ENCODE measurements at places on chromosomes 13 and 19.

GRCh38 chr13:80312012-80312704, 28.8 kb downstream of the SPRY2 start:
- no peak for DNase-seq

- no peak for DNase-seq
Observed at GRCh38 chr13:76875271-76875815, 10.9 kb downstream of the KCTD12 start.

DNA sequence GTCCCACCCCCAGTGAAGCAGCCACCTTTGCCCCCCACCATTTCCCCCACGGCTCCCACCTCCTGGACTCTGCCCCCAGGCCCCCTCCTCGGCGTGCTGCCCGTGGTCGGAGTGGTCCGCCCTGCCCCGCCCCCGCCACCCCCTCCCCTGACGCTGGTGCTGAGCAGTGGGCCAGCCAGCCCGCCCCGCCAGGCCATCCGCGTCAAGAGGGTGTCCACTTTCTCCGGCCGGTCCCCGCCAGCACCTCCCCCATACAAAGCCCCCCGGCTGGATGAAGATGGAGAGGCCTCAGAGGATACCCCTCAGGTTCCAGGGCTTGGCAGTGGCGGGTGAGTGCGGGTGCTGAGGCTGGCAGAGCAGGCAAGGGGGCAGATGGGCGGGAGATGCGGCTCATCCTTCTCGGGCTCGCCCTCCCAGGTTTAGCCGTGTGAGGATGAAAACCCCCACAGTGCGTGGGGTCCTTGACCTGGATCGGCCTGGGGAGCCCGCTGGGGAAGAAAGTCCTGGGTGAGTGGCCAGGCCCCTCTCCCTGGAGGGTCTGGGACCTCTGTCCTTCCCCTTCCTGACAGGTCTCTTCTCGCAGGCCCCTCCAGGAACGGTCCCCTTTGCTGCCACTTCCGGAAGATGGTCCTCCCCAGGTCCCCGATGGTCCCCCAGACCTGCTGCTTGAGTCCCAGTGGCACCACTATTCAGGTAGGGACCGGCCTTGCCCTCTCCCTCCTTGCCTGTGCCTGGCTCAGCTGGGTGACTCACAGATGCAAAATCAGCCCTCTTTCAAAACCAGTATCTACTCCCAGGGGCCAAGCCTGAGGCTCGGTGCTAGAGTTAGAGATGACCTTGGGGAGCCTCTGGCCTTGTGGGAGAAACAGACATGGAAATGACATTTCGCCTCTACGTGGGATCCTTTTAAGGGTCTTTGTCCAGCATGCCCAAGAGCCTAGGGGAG, 8.8 kb downstream of the IGFLR1 start:
- no peak for DNase-seq

DNA sequence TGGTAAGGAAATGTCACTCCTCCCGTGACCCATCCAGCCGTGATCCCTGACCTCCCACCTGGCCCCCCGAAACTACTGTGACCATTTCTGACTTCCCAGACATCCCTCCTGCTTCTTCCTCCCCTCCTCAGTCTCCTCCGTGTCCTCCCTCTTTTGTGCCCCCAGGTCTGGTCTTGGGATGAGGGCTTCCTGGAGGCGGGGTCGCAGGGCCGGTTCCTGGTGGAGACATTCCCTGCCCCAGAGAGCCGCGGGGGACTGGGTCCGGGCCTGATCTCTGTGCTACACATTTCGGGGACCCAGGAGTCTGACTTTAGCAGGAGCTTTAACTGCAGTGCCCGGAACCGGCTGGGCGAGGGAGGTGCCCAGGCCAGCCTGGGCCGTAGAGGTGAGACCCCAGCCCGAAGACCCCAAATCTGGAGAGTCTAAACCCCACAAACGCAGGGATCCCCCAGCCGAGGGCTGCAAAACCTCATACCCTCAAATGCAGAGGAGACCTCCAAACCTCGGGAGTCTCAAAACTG, 5.0 kb downstream of the KIRREL2 start:
- DNase-seq, result no peak

DNA sequence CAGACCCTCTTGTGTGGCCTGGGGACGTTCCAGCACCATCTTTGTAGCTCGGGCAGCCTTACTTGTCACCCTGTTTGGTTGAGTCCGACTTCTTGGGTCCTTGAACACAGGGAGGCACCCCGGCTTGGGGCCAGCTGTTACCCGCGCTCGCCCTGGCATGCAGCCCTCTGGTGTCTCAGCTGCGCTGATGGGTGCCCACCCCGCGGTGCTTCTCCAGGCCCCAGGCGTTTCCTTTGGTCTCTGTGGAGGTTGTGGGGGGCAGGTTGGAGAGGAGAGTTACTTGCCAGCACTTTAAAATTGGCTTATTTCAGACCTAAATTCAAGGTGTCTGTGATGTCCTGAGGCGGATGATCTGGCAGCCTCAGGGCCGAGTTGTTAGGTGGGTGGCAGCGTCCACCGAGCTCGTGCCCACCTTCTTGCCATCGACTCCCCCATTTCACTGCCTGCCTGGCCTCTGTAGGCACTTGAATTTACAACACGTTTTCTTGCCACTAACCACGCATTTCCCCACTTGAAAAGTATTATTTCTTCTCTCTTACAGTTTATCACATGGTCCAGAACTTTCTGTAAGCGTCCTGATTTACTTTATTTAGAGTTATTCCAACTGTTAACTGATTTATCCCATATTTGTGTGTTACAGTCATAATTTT, 16.9 kb downstream of the UBAC2 start:
- no peak for DNase-seq

- no peak for DNase-seq
Observed at GRCh38 chr13:77691871-77692270, 5.6 kb upstream of the SLAIN1 start.

DNA sequence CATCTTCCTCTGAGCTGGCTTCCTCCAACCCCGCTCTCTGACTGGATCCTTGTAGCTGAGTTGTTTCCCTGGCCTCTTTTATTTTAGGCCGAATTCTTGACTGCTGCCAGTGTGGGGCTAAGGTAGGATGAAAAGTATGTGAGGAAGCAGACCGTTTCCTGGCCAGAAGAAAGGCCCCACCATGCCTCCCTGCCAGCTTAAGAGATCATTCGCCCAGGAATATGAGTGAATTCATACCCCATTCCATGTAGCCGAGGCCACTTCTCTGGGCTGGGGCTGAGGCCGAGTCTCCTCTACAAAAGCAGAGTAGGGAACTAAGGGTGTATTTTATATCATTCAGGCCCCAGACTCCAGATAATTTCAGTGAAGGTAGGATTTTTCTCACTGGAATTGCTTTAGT, 32.3 kb downstream of the NFIX start:
- DNase-seq, result no peak

- DNase-seq, result no peak
Observed at GRCh38 chr19:7255119-7255518, 39.1 kb downstream of the INSR start.

DNA sequence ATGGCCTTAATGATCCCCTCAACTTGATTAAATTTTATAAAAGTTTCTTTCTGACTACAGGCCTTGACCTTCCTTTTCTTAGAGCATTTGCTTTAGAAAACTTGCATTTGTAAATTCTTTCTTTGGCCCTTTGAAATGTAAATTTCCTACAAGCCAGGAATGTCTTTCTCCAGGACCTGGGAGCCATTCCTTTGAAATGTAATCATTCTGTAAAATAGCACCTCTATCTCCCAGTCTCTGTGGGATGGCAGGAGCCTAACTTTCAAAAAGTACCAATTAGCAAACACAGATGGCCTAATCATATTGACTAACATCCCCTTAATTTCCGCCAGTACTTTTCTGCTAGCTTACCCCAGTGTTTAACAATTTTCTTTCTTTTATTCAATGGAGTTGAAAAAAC, 1394.2 kb upstream of the ATXN8OS start:
- no peak for DNase-seq

DNA sequence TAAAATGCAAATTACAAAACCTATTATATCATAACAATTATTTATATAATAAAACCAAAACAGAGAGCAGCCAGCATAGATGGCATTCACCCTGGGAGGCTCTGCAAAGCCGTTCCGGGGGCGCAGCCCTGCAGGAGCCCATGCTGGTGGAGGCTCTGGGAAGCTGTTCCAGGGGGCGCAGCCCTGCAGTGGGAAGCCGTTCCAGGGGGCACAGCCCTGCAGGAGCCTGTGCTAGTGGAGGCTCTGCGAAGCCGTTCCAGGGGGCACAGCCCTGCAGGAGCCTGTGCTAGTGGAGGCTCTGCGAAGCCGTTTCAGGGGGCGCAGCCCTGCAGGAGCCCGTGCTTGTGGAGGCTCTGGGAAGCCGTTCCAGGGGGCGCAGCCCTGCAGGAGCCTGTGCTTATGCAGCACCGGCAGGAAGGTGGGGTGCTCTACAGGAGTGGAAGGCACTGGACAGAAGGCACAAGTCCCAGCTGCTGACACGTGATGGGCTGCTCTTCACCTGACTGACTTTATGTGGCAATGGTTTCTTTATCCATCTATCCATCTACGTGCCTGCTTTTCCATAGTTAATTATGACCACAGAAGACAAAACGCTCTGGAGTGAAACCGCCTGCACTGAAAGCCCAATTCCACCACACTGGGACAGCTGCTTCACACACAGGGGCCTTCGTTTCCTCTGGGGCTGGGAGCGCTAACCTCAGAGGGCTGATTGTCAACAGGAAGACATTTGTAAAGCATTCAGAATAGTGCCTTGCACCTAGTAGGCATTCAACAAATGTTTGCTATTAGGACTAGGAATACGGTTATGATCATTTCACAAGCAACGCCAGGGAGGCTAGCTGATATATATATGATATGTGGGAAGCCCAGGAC, 23.7 kb downstream of the PCID2 start:
- DNase-seq, result no peak

GRCh38 chr13:45889590-45890243, 38.2 kb upstream of the SIAH3 start:
- no peak for DNase-seq

DNA sequence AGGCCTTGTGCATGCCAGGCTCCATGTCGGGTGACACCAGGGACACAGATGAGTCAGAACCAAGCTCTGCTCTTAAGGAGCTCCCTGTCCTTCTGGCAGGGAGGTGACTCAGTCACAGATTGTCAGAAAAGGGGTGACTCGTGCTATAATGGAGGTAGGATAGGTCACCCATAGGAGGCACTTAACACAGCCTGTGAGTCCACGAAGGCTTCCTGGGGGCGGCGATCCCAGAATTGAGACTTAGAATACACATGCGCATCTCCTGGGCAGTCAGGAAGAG, 19.6 kb downstream of the FUZ start:
- DNase-seq, result no peak

DNA sequence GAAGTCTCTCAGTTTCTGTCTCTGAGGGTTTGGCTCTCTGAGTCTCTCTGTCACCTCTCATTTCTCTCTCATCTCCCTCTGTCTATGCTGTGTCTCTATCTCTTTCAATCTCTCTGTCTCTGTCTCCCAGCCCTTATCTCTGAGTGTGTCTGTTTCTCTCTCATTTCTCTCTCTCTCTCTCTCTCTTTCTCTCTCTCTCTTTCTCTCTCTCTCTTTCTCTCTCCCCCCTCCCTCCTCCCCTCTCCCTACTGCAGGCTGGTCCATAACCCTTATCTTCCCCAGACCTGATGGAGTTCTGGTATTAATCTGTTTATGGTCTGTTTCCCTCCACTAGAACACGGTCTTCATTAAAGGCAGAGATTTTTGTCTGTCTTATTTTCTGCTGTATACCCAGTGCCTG, 1.3 kb upstream of the PVR start:
- DNase-seq, result no peak

- no peak for DNase-seq
Observed at GRCh38 chr13:31234729-31235128, 35.0 kb downstream of the B3GLCT start.

DNA sequence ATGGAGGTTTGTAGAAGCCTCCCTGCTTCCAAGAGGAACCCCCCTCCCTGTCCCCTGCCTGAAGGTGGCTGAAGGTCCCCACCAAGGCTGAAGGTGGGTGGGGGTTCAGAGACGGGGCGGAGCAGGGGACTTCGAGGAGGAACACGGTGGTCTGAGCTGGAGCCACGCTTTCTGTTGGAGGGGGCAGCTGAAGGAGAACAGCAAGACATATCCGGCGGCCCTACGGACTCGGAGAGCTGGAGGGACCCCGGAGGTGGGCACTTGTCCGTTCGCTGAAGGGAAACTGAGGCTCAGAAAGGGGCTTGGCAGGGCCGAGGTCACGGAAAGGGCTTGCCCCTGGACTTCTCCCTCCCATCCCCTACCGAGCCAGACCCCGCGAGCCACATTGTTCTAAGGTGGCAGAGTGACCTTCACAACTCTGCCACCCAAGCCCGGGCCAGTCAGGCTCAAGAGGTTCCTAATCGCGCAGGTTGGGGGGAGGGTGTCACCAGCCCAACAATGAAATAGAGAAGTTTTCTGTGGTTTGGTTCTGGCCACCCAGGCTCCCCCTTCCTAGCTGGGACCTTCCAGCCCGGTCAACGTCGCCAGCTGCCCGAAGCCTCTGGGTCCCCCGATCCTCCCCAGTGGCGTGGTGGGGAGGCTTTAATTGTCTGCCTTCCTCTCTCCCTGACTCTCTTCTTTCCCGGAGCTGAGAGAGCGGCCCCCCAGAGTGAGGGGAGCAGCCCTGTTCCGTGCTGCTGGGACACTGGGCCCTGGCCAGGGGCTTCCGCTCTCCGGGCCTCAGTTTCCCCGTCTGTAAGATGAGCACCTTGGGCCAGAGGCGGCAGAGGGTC, 15.5 kb upstream of the KCNN1 start:
- peak; percentile 33 for DNase-seq

Data from CD4-positive, alpha-beta T cell treated with Interleukin-15 for 1 hour (primary cell).